HFFc6 (cell line): ENCODE measurements at places on chromosomes 2 and 18. TPM values are rescaled to one million over a fixed set of nuclear protein-coding genes. Genes with fewer than 3 reads are reported as not detected.

MC2R gene
- total RNA-seq: not detected in 3 replicates

REG3A gene
- not detected in 3 replicates for total RNA-seq

VAMP8 gene
- total RNA-seq: 0.37 to 0.50 TPM (median 0.37 TPM) in 3 replicates

BOLL gene
- not detected in 3 replicates for total RNA-seq

NR4A2 gene
- total RNA-seq: 1.8 to 7.5 TPM (median 2.7 TPM) in 3 replicates

KIF3C gene
- total RNA-seq: 20.8 to 21.1 TPM (median 21.0 TPM) in 3 replicates

GPR55 gene
- total RNA-seq: not detected in 3 replicates

DNA sequence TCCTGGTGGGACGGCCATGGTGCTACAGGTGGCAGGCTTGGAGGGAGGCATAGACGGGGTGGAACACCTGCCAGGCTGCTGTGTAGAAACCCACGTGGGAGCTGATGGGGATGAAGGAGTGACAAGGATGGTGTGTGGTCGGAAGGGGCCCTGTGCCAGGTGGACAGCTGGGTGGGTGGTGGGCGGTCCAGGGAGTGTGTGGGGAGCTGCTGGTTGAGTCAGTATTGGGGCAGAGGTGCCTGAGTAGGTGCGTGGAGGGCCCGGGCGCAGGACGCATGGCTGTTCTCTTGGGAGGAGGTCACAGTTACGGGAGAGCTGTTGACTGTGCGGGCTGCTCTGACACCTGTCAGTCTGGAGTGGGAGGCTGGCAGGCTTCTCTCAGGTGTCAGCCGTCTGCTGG, 12.6 kb upstream of the D2HGDH start:
- DNase-seq: no peak
- H3K36me3 ChIP-seq: peaks cover 33% of the 10 kb centered on the region
- peaks cover 3% of the 10 kb centered on the region; the same call in 1 of the 2 replicates for H3K27me3 ChIP-seq

GRCh38 chr18:35695384-35695783, 113.8 kb downstream of the GALNT1 start:
- no peak for DNase-seq
- H3K36me3 ChIP-seq: no peaks in the 10 kb centered on the region
- no peak overlapping the region for H3K27ac ChIP-seq

GRCh38 chr2:143152637-143153036, 23.4 kb downstream of the ARHGAP15 start:
- no peak for DNase-seq
- H3K27me3 ChIP-seq: peaks cover 4% of the 10 kb centered on the region; the same call in 1 of the 2 replicates
- H3K4me1 ChIP-seq: no peaks in the 10 kb centered on the region
- no peaks in the 10 kb centered on the region for H3K36me3 ChIP-seq
- no peak overlapping the region for H3K4me3 ChIP-seq

- H3K4me3 ChIP-seq: no peak overlapping the region
- H3K27ac ChIP-seq: no peak overlapping the region
- DNase-seq: no peak
- H3K27me3 ChIP-seq: no peaks in the 10 kb centered on the region
These were observed 374.7 kb downstream of the LNPK start for GRCh38 chr2:175627405-175627804.

DNA sequence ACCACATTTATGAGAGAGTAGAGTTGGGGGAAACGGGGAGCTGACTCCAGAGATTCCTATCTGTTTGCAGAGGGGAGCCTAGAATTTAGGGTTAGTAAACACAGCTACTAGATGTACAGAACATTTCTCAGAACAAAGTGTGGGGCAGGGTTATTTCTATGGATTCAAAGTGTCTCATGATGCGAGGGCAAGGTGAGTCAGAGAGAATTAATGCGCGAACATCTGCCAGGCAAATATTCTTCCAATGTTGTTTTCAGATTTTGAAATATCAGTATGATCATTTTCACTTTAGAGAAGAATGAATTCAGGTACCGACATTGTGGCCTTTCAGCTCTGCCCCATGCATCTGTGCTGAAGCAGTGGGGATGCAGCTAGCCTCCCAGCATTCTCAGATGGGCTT, 2.0 kb upstream of the DSEL start:
- H3K4me1 ChIP-seq: peaks cover 57% of the 10 kb centered on the region
- peaks cover 26% of the 10 kb centered on the region for H3K36me3 ChIP-seq
- no peak overlapping the region for H3K4me3 ChIP-seq
- H3K27me3 ChIP-seq: peaks cover 4% of the 10 kb centered on the region

DNA sequence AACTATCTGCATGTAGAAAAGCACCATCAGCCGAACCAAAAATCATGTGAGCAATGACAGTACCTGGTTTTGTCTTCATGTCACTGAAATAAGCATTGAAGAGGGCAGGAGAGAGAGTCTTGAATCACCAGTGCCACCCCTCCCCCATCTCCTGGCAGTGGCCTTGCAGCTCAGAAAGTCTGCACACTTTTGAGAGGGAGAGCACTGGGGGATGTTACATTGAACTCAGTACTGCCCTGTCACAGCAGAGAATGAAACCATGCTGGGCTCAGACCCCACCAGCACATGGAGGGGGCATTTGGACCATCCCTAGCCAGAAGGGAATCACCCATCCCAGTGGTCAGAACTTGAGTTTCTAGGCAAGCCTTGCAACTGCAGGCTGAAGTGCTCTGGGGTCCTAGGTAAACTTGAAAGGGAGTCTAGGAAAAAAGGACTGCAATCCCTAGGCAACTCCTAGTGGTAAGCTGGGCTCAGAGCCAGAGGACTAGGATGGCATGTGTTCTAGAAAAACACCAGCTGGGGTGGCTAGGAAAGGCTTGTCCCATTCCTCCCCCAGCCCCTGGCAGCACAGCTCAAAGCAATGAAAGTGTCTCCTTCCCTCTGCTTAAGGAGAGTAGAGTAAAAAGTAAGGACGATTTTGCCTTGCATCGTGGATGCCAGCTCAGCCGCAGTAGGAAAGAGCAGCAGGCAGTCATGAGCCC, 259.9 kb upstream of the MYT1L start:
- no peaks in the 10 kb centered on the region; the same call in 1 of the 2 replicates for H3K27me3 ChIP-seq
- peaks cover 3% of the 10 kb centered on the region; the same call in 1 of the 2 replicates for H3K36me3 ChIP-seq
- DNase-seq: no peak

- H3K27ac ChIP-seq: no peak overlapping the region
- DNase-seq: no peak
- H3K4me1 ChIP-seq: peaks cover 35% of the 10 kb centered on the region
- H3K4me3 ChIP-seq: no peak overlapping the region
- H3K36me3 ChIP-seq: peaks cover 35% of the 10 kb centered on the region
These were observed 112.5 kb downstream of the ZNF532 start for GRCh38 chr18:58977223-58977622.

- no peak for DNase-seq
- no peak overlapping the region for H3K4me3 ChIP-seq
- no peaks in the 10 kb centered on the region for H3K36me3 ChIP-seq
- peaks cover 7% of the 10 kb centered on the region for H3K27me3 ChIP-seq
These were observed 151.5 kb downstream of the VAPA start for GRCh38 chr18:10065296-10065695.

DNA sequence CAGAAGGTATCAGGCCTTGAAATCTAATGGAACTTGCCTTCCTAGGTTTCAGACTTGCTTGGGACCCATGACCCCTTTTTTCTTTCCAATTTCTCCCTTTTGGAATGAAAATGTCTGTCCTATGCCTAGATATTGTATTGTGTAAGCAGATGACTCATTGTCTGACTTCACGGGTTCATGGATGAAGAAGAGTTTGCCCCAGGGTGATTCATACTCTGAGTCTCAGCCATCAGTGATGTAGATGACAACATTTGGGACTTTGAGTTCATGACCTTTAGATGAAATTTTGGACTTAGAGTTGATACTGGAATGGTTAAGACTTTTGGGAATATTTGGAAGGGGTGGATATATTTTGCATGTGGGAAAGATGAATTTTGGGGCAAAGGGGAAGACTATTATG, 11.2 kb upstream of the SCYGR5 start:
- H3K4me1 ChIP-seq: peaks cover 31% of the 10 kb centered on the region
- peak; percentile 87 for DNase-seq
- no peaks in the 10 kb centered on the region; the same call in 1 of the 2 replicates for H3K27me3 ChIP-seq
- H3K4me3 ChIP-seq: no peak overlapping the region
- H3K36me3 ChIP-seq: no peaks in the 10 kb centered on the region
- no peak overlapping the region for H3K27ac ChIP-seq

DNA sequence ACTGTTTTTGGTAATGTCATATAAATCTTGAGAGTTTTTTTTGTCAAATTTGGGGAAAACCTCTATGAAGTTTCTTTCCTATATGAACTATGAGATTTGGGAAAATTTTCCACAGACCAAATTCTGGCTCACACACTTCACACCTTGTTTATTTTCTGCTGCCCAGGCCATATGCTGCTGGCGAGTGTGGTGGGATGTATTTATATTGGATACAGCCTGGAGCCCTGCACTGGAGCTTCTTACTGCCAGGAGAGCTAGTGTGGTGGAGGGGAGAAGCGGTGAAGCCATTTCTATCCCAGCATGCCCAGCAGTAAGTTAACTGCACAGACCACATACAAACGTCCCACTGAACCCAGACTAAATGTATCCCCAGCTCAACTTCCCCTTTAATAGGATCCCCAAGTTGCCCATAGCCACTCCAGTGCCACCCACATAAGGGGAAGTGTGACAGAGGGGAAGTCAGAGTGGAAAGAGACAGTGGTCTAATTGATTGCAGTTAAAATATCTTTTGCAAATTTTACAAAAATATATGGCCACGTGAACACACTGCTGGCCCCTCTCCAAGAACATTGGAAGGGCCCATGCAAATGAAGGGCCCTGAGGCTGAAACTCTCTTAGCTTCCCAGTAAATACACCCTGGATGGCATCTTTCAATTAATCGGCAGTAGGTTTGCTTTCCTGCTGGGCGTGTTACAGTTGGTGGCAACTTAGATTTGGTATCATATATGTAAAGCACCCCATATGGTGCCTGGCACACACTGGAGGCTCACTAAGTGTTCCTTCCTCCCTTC, 146.6 kb upstream of the ITGA6 start:
- peaks cover 53% of the 10 kb centered on the region for H3K4me1 ChIP-seq
- H3K36me3 ChIP-seq: peaks cover 13% of the 10 kb centered on the region
- no peak overlapping the region for H3K4me3 ChIP-seq
- no peak for DNase-seq
- no peaks in the 10 kb centered on the region; the same call in 1 of the 2 replicates for H3K27me3 ChIP-seq

GRCh38 chr2:1652034-1652790, 92.1 kb downstream of the PXDN start:
- peaks cover 5% of the 10 kb centered on the region; the same call in 1 of the 2 replicates for H3K4me1 ChIP-seq
- DNase-seq: no peak
- no peak overlapping the region for H3K4me3 ChIP-seq
- H3K27ac ChIP-seq: no peak overlapping the region; the same call in 1 of the 2 replicates

DNA sequence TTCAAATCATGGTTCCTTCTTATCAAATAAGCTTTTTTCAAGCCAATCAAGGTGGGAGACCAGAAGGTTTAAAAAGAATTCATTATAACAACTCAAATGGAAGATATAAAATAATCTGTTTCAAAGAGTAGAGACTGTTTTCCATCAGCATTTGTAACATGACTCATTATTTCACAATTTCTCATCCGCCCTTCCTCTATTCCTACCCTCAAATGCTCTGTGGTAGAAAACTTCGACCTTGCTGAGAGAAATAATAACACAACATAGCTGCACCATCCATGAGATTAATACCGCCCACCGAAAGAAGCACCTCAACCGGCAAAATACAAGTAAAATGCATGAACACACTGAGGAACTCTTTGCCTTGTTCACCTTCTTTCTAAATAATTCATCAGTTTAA, 2039.2 kb upstream of the CELF4 start:
- H3K4me3 ChIP-seq: no peak overlapping the region
- peaks cover 16% of the 10 kb centered on the region for H3K4me1 ChIP-seq
- DNase-seq: peak; percentile 18
- H3K27ac ChIP-seq: no peak overlapping the region

DNA sequence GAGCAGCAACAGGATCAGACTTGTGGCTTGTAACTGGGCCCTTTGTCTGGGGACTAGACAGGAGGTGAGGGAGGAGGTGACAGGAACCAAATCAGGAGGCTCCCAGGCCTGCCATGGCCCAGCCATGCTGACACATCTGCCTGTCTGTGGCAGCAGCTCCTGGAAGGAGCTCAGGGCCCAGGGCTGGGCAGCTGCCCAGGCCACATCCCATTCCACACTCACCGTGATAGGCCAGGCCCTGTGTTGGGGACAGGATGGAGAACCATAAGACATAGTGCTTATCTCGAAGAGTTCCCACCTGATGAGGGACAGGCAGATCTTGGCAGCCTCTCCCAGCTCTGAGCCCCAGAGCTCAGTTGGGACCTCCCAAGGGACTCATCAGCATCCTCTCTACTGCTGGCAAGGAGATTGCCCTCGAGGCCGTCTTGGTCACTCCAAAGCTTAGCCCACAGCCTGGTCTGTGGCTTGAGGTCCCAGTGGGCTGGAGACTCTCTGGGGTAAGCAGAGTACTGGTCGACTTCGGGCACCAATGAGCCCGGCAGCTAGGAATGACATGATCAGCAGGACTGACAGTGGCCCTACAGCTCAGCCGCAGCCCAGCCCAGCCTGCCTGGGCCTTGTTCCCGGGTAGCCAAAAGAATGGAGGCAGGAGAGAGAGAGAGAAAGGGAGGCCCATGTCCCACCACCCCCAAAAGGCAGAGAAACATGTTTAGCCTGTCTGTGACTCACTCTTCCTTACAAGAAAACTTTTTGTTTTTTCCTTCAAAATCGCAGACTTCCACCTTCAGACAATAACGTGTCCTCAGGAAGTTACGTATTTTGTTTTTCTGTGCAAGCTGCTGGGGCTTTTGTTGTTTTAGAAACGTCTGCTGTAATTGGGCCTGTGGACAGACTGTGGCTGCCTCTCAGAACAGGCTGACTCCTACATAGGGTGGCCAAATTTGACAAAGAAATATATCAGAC, 82.1 kb downstream of the HS1BP3 start:
- 0 out of 2 replicates have a peak, but pooled peaks cover 2% of the 10 kb centered on the region for H3K27me3 ChIP-seq
- DNase-seq: no peak
- H3K27ac ChIP-seq: peak overlapping the region; percentile 52
- H3K4me1 ChIP-seq: peaks cover 45% of the 10 kb centered on the region
- no peak overlapping the region for H3K4me3 ChIP-seq

GRCh38 chr2:9832586-9832985, 10.7 kb upstream of the TAF1B start:
- peaks cover 43% of the 10 kb centered on the region for H3K4me1 ChIP-seq
- H3K36me3 ChIP-seq: no peaks in the 10 kb centered on the region
- peak; percentile 64 for DNase-seq
- no peak overlapping the region for H3K4me3 ChIP-seq
- no peaks in the 10 kb centered on the region; the same call in 1 of the 2 replicates for H3K27me3 ChIP-seq
- peak overlapping the region; percentile 13 for H3K27ac ChIP-seq

DNA sequence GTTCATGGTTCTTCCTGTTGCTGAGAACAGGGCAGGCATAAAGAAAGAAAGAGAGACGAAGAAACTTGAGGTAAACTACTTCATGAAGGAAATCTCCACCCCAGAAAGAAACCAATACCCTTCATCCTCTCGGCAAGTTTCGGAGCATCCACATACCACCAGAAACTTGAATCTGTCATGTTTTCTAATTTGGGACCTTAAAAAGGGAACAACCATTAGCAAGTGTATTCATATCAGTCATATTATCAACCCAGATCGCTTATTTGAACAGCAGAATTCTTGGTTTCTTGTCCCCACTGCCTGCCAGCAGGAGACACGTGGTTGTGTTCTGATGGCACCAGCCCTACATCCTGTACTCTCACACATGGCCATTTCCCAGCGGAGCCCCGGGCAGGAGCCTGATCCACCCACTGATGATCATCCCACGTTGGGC, 53.2 kb upstream of the FZD7 start:
- H3K4me1 ChIP-seq: peaks cover 6% of the 10 kb centered on the region; the same call in 1 of the 2 replicates
- peaks cover 6% of the 10 kb centered on the region for H3K27me3 ChIP-seq
- H3K4me3 ChIP-seq: no peak overlapping the region
- DNase-seq: no peak
- no peaks in the 10 kb centered on the region for H3K36me3 ChIP-seq
- no peak overlapping the region for H3K27ac ChIP-seq

GRCh38 chr18:56804395-56804794, 153.2 kb downstream of the WDR7 start:
- peaks cover 16% of the 10 kb centered on the region for H3K4me1 ChIP-seq
- H3K4me3 ChIP-seq: no peak overlapping the region
- no peak for DNase-seq
- no peaks in the 10 kb centered on the region for H3K27me3 ChIP-seq

- H3K27me3 ChIP-seq: no peaks in the 10 kb centered on the region; the same call in 1 of the 2 replicates
- H3K27ac ChIP-seq: no peak overlapping the region
- H3K36me3 ChIP-seq: 0 out of 2 replicates have a peak, but pooled peaks cover 4% of the 10 kb centered on the region
- H3K4me1 ChIP-seq: peaks cover 22% of the 10 kb centered on the region
These were observed 26.7 kb upstream of the ACTR3 start for GRCh38 chr2:113863144-113863543.
